ENCODE measurements at places on chromosomes 6 and 20. TPM values are rescaled to one million over a fixed set of nuclear protein-coding genes. Genes with fewer than 3 reads are reported as not detected.

- no peaks in the 10 kb centered on the region for H3K36me3 ChIP-seq
- no peaks in the 10 kb centered on the region for H3K27me3 ChIP-seq
- no peak for DNase-seq
- no peaks in the 10 kb centered on the region for H3K4me1 ChIP-seq
- no peak overlapping the region for H3K4me3 ChIP-seq
Observed at GRCh38 chr6:18579869-18580268, 192.7 kb downstream of the RNF144B start.

- no peak overlapping the region for H3K4me3 ChIP-seq
- peaks cover 42% of the 10 kb centered on the region for H3K4me1 ChIP-seq
- H3K27ac ChIP-seq: no peak overlapping the region
- H3K36me3 ChIP-seq: no peaks in the 10 kb centered on the region
- no peaks in the 10 kb centered on the region for H3K27me3 ChIP-seq
Observed at GRCh38 chr20:9515214-9515585, 810 bp downstream of the LAMP5 start.

DNA sequence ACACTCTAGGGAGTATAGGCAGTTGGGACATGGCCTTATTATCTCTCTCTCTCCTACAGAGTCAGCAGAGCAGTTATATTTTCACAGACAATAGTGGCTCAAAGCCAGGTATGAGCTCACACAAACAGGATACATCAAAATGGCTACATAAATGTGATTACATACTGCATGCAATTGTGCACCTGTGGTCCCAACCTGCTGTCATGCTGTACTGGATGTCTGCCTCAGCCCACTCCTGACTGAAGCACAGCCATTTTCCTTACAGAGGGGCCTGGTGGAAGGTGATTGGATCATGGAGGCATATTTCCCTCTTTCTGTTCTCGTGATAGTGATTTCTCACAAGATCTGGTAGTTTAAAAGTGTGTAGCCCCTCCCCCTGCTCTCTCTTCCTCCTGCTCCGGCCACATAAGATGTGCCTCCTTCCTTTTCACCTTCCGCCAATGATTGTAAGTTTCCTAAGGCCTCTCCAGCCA, 37.0 kb upstream of the SAMHD1 start:
- no peak overlapping the region for H3K4me3 ChIP-seq
- no peak overlapping the region for H3K27ac ChIP-seq
- peaks cover 2% of the 10 kb centered on the region for H3K27me3 ChIP-seq
- DNase-seq: no peak
- H3K4me1 ChIP-seq: peaks cover 10% of the 10 kb centered on the region
- no peaks in the 10 kb centered on the region for H3K36me3 ChIP-seq

DNA sequence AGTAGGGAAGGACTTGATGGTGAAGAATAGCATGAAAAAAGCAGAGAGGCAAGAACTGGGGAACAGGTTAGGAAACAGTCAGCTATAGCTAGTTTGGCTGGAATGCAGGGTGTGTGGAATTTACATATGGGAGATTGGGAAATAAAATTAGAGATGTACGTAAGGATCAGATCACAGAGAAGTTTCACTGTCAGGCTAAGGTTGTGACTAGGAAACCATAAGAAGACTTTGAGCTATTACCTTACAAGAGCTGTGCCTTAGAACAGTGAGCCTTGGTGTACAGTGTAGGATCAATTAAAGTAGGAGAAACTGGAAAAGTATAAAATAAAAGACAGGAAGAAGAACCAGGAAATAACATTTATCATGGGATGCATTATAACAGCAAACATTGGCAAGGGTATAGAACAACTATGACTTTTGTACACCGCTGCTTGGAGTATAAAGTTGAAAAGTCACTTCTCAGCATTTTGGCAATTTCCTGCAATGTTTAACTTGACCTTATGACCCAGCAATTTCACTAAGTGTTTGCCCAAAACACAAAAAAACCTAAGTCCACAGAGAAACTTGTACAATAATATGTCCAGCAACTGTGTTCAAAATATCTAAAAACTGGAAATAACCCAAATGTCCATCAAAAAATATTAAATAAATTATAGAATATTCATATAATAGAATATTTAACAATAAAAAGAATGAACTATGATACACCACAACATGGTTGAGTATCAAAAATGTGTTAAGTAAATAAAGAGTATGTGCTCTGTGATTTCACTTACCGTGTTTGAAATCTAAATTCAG, 31.2 kb upstream of the SPTLC3 start:
- H3K4me1 ChIP-seq: no peaks in the 10 kb centered on the region
- DNase-seq: no peak

GRCh38 chr6:3683331-3683730, 68.2 kb downstream of the PXDC1 start:
- no peak for DNase-seq
- no peaks in the 10 kb centered on the region for H3K27me3 ChIP-seq
- H3K27ac ChIP-seq: no peak overlapping the region
- H3K4me3 ChIP-seq: no peak overlapping the region

DNA sequence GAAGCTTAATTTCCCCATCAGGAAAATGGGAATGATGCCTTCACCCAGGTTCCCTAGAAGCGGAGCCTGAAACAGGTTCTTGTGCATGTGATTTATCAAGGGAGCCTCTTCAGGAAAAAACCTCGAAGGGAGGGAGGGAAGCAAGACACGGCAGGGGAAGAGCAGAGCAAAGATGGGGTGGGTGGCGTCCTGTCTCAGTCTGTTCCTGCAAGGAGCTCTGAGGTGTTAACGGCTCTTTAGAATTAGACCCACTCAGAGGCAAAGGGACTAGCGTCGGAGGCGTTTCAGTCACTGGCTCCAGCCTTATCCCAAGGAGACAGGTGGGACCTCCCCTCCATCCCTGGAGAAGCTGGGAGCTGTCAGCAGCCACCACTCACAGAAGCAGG, 15.6 kb upstream of the UBE2V1 start:
- H3K27ac ChIP-seq: no peak overlapping the region
- no peaks in the 10 kb centered on the region for H3K4me1 ChIP-seq
- H3K27me3 ChIP-seq: no peaks in the 10 kb centered on the region

GRCh38 chr6:3762359-3762758, 10.8 kb upstream of the PXDC1 start:
- DNase-seq: no peak
- H3K27me3 ChIP-seq: no peaks in the 10 kb centered on the region
- no peak overlapping the region for H3K4me3 ChIP-seq
- no peak overlapping the region for H3K27ac ChIP-seq

GRCh38 chr6:85403331-85404015, 46.4 kb upstream of the NT5E start:
- no peak for DNase-seq
- no peak overlapping the region for H3K27ac ChIP-seq
- no peak overlapping the region for H3K4me3 ChIP-seq
- H3K36me3 ChIP-seq: no peaks in the 10 kb centered on the region
- H3K4me1 ChIP-seq: peaks cover 14% of the 10 kb centered on the region

- no peak overlapping the region for H3K27ac ChIP-seq
- no peak overlapping the region for H3K4me3 ChIP-seq
- no peak for DNase-seq
- H3K36me3 ChIP-seq: no peaks in the 10 kb centered on the region
- H3K27me3 ChIP-seq: no peaks in the 10 kb centered on the region
Observed at GRCh38 chr6:129609635-129610034, 100.3 kb downstream of the ARHGAP18 start.

GRCh38 chr6:18823782-18824386, 436.7 kb downstream of the RNF144B start:
- H3K36me3 ChIP-seq: no peaks in the 10 kb centered on the region
- no peaks in the 10 kb centered on the region for H3K27me3 ChIP-seq
- peak; percentile 8 for DNase-seq

DNA sequence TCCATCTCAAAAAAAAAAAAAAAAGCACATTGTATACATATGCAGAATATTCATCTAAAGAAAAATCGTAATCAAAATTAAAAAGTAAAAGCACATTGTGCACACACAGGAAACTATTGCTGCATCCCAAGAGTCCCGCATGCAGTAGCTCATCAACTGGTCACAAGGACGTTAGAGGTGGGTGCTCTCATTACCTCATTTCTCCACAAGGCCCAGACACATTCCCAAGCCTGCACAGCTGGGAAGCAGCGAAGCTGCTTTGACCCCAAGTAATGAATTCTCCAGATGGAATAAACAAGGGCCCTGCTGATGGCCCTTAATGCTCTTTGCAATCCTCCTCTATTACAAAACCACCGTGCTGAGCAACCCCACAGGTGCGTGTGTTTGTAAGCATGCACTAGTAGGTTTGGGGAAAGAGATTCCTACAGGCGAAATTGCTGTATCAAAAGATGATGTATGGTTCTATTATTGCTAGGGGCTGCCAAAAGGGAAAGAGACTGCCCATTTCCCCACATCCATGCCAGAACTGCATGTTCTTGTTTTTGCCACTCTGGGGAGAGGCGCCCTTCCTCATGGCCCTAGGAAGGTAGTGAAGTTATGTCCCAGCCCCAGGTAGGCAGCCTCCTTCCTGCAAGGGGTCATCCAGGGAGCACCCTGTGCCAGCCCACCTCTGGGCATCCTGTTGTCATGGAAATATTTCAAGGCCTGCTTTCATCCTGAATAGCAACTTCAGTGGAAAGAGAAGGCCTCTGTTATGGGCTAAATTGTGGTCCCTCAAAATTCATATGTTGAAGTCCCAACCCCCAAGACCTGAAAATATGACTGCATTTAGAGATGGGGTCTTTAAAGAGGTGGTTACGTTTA, 34.6 kb upstream of the PTGIS start:
- H3K27ac ChIP-seq: no peak overlapping the region
- no peak overlapping the region for H3K4me3 ChIP-seq
- no peaks in the 10 kb centered on the region for H3K27me3 ChIP-seq
- no peak for DNase-seq
- H3K4me1 ChIP-seq: peaks cover 3% of the 10 kb centered on the region

DNA sequence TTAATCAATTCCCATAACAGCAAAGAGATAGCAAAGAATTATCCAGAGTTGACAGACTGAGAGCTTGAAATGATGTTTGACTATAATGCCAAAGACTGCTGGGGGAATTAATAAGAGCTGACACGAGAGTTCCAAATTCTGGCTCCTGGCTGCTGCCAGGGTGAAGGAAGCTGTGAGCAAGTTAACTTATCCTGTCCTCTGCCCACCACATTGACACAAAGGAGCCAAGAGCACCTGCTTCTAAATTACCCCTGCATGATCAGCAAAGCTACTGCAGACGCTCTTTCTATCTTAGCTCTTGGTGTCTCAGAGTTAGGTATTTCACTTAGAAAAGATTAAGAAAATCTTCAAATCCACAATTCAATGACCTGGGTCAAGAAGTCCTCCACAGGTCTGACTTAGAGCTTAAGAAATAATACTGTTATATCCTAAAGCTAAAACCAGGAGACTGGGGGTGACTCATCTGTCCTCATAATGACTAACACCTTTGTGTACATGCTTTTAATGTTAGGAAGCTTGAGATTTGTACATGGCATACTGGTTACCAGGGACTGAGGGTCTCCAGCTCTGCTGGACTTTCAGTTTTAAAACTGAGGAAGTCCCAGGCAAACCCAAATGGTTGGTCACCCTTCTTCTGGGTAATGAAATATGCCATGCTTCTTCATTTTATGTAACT, 13.2 kb upstream of the FRK start:
- peaks cover 3% of the 10 kb centered on the region for H3K27me3 ChIP-seq
- no peak overlapping the region for H3K4me3 ChIP-seq
- peaks cover 3% of the 10 kb centered on the region for H3K4me1 ChIP-seq
- H3K36me3 ChIP-seq: no peaks in the 10 kb centered on the region

GRCh38 chr6:22471132-22471690, 98.2 kb upstream of the HDGFL1 start:
- H3K4me3 ChIP-seq: no peak overlapping the region
- no peak for DNase-seq
- H3K27ac ChIP-seq: no peak overlapping the region
- no peaks in the 10 kb centered on the region for H3K4me1 ChIP-seq
- H3K36me3 ChIP-seq: no peaks in the 10 kb centered on the region

- peak; percentile 33 for DNase-seq
- no peaks in the 10 kb centered on the region for H3K27me3 ChIP-seq
- H3K27ac ChIP-seq: no peak overlapping the region
- H3K4me3 ChIP-seq: no peak overlapping the region
- peaks cover 3% of the 10 kb centered on the region for H3K4me1 ChIP-seq
Observed at GRCh38 chr6:155530219-155530834, 74.7 kb upstream of the NOX3 start.

DNA sequence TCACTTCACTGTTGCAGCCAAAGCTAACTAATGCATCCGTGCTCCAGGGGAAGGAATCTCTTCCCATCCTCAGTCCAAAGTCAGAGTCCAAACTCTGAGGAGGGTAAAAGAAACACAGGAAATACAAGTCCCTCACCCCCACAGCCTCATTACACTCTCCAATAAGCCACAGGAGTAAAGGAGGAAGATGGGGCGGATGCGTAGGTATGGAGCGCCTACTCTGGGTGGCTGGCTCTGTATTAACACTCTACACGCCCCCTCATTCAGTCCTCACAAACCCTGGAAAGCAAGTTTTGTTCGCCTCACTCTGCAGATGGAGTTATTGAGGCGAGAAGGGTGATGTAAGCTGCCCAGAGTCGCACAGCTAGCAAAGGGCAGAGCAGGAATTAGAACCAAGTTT, 242.9 kb downstream of the NRN1 start:
- no peak overlapping the region for H3K4me3 ChIP-seq
- peaks cover 21% of the 10 kb centered on the region for H3K4me1 ChIP-seq
- no peak overlapping the region for H3K27ac ChIP-seq

DNA sequence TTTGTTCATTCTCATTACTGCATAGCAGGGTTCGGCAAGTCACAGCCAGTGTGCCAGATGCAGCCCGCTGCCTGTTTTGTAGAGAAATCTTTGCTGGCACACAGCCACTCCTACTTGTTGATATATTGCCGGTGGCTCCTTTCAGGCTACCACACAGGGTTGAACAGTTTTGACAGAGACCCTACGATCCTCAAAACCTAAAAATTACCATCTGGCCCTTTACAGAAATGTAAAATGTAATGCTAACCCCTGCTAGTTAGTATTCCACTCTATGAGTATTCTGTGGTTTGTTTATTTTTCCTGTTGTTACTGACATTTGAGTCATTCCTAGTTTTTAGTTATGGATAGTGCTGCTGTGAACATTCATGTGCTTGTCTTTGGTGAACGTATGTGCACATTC, 11.5 kb downstream of the DHX35 start:
- H3K27ac ChIP-seq: no peak overlapping the region
- no peak for DNase-seq
- no peak overlapping the region for H3K4me3 ChIP-seq
- H3K27me3 ChIP-seq: no peaks in the 10 kb centered on the region
- H3K4me1 ChIP-seq: no peaks in the 10 kb centered on the region

DNA sequence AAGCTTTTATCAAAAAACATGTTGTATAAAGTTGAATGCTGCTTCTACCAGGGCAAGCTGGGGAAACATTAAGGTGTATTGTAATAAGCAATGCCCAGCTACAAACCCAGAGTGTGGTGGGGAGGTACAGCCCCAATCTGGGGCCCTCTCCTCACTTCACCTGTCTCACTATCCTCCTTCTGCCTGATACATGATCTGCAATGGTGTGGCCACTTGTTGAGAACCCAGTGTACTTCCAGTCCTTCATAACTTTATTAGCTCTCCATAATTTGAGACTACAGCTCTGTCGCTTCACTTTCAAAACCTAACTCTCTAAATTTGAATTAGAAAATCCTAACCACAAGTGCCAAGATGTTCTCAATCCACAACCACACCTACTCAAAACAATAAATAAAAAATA, 84.9 kb downstream of the EPB41L2 start:
- no peaks in the 10 kb centered on the region for H3K4me1 ChIP-seq
- H3K4me3 ChIP-seq: no peak overlapping the region
- no peak overlapping the region for H3K27ac ChIP-seq
- no peak for DNase-seq
- no peaks in the 10 kb centered on the region for H3K27me3 ChIP-seq

GJA1 gene
- total RNA-seq: not detected

HUS1B gene
- total RNA-seq: 2.9 TPM

TMEM217 gene
- total RNA-seq: 1.2 TPM

Measured in B cell (primary cell).